ENCODE measurements at places on chromosomes 2 and 18.

- DNase-seq = no peak
These were observed 99.2 kb upstream of the ASAP2 start for GRCh38 chr2:9107168-9108025.

- DNase-seq = peak; percentile 12
These were observed 34.9 kb downstream of the PTCD3 start for GRCh38 chr2:86140969-86141392.

DNA sequence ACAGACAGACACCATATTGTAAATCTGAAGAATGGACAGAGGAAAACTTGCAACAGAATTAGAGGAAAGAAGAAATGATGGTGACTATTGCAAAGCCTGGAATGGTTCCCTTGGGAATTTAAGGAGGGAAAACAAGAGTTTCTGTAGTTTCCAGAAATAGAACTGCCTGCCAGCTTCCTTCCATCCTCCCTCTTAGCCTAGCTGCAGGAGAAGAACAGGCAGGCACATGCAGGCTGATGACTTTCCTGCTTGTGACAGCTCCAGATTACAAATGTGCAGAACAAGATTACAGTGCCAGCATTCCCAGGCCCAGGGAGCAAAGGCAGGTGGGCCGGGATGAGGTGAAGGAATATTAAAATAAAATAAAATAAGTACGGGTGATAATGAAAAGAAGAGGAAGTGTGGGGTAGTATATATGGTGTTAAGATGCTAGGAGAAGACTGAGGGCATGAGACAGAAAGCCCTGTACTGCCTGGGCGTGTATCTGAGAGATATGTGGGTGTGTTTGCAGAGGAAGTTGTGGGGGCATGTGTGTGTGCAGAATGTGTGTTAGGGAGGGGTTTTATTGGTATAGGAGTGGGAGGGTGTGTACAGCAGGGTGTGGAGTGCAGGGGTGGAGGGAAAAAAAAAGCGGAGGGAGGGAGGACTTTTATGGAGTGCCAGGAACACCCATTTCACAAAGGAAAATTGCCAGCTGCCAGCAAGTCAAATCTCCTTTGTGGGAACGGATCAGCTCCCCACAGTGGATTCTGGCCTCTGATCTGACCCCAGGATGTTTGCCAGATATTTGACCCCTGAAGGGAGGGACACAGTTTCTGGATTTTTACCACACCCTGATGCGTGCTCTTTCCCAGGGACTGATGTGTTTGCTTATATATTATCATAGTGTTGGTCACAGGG is 43.9 kb upstream of the NEMP2 start:
- DNase-seq = peak; percentile 90

GRCh38 chr2:96090196-96090926 is 26.0 kb downstream of the ADRA2B start:
- no peak for DNase-seq

DNA sequence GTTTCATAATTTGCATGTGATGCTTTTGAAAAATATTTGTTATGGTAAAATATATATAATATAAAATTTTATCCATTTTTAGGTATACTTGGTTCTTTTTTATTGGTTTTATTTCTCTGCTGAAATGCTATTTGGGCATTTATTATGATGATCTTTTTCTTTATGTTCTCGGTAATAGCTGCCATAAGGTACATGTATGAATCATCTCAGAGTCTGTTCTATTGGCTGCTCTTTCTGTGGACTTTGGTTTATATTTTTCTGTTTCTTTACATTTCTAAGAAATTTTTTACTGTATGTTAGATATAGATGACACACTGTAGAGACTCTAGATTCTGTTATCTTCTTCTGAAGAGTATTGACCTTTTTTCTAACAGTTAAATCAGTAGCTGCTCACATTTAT is 219.9 kb downstream of the MBD5 start:
- no peak for DNase-seq

Measured in hematopoietic multipotent progenitor cell treated with erythropoietin and hydrocortisone succinate and interleukin-3 and kit ligand, for 4 days (in vitro differentiated cells).